Peyer's patch (tissue), 4 donors: ENCODE measurements at places on chromosomes 2 and 18.

DNA sequence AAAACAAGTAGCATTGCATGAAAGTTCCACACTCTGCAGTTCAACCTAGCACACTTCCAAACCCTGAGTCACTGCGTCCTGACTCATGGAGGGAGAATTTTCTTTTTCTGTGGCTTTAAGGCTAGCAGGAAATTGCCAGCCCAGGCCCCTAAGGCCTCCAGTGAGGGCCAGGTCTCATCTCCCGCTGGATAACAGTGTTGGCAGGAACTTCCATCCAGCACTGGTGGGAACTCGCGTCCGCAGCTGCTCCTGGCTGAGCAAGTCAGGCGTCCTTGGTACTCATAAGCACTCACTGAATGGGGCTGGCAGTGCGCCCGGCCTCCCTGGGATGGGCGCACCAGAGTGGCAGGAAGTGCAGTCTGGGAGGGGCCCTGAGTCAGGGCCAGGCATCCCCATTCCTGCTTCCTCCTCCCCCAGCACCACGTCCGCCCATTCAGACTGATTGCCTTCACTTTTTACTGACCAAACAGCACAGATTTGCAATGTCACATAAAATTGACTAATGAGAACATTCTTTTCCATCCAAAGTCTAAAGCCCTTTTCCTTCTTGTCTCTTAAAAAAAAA, 14.3 kb downstream of the MALL start:
- peak; percentile 95 for DNase-seq

- DNase-seq, result peak; percentile 14
Measured at GRCh38 chr2:241011751-241012510, 13.5 kb downstream of the SNED1 start.

GRCh38 chr18:58135701-58136331, 91.8 kb downstream of the NEDD4L start:
- peak; percentile 81 for DNase-seq

DNA sequence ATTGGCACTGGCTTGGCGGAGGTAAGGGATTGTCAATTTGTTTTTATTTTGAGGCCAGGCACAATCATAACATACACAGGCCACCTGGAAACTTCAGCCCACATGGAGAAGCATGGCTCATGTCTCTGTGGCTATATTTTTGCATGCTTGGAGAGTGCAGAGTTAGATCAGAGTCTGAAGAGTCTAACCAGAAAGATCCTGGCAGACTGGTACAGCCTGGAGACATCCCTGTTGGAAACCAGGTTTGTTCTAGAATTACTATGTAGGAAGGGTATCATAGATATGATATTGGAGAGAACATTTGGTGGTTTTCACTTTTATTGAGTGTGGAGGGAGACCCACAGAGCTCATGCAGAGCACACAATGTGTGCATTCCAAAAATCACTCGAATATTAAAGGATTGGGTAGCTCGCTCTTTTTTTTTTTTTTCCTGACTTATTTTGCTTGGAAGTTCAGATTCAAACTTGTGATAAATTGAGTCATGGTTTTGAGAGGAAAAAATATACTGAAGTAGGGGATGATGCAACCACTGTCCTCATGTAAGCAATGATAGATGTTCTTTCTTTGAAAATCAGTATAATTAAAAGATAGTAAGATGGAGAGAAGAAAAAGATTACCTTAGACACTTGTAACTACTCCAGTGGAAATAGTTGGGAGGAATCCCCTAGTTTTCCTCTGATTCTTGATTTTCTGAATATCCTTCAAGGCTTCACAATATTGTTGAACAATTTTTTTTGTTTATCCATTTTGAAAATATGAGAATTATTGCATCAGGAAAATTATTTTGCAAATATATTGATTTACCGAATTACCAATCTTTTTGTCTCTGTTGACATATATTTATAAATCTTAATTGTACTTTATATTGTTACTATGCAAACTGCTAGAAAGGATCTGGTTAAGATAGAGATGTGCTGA, 185.7 kb upstream of the ZEB2 start:
- DNase-seq, result no peak

- DNase-seq, result no peak
Measured at GRCh38 chr2:144082327-144082726, 437.6 kb downstream of the ZEB2 start.

- peak; percentile 81 for DNase-seq
Measured at GRCh38 chr2:38533180-38533579, 69.5 kb downstream of the HNRNPLL start.

DNA sequence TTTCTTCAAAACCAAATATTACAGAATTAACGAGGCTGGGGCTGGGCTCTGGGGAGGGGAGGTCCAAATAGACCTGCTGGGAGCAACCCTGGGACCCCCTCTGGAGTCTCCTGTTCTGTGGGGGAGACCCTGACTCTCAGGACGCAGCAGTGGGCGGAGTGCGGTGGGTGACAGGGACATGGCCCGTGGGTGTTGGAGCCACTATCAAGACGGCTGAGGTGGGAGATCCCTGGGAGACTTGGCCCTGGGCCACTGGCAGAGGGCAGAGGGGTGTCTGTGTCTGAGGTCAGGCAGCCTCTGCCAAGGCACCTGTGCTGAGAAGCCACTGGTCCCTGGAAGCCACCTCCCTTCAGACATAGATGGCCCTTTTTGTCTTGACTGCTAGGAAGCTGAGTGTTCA, 79.5 kb upstream of the CTDP1 start:
- DNase-seq, result peak; percentile 34

GRCh38 chr2:8584174-8585066, 97.4 kb upstream of the ID2 start:
- no peak for DNase-seq

DNA sequence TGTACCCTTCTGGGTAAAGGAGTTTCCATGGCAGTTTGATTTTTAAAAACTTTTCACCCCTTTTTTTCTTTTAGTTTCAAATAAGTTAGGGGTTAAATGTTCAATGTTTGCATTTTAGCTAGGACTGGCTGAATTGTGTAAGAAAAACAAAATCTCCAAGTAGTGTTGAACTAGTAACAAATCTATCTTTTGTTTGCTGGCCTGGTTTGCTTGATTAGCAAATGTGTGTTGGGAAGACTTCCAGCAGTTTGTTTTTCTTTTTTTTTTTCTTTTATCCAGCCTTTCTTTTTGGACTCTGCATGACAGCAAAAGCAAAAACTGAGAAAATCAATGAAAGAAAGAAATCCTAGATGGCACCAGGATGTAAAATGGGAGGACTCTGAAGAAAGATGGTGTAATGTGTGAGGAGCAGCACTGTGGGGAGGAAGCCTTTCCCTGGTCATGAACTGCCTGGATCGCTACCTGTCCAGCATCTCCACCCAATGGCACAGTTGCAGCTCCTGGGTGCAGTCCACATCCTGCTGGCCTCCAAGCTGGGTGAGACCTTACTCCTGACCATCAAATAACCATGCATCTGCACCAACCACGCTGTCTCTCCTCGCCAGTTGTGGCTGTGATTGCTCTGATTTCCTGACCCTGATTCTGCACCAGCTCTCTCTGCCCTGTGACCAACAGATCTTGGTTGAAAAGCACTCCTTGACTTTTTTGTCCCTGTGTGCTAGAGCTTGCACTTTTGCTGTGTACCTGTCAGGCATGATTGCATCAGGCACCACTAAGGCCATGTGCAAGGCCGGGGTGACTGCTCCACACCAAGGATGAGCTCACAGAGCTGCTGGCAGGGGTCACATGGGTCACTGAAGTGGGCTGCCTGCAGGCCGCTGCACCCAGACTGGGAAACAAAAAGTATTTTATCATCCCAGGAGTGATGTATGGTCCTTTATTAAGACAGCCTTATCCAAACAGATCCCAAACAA, 71.2 kb upstream of the ZNF236 start:
- no peak for DNase-seq

DNA sequence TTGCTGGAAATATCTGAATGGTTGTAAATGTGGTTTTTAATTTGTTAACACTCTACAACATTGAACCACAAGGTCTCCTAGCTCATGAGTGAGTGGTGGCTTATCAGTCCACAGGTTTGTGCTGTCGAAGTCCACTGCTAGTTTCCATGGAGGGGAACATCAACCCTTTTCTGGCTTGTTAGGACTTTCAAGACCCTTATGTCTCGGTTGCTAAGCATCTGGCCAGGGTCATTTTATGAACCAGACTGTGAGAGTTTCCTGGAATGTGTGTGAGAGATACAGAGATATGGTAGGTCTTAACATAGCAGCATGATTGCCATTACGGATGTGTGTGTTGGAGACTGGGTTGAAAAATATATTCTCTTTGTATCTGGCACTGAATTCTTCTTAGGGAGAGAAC, 36.9 kb downstream of the KCNE4 start:
- DNase-seq, result no peak

DNA sequence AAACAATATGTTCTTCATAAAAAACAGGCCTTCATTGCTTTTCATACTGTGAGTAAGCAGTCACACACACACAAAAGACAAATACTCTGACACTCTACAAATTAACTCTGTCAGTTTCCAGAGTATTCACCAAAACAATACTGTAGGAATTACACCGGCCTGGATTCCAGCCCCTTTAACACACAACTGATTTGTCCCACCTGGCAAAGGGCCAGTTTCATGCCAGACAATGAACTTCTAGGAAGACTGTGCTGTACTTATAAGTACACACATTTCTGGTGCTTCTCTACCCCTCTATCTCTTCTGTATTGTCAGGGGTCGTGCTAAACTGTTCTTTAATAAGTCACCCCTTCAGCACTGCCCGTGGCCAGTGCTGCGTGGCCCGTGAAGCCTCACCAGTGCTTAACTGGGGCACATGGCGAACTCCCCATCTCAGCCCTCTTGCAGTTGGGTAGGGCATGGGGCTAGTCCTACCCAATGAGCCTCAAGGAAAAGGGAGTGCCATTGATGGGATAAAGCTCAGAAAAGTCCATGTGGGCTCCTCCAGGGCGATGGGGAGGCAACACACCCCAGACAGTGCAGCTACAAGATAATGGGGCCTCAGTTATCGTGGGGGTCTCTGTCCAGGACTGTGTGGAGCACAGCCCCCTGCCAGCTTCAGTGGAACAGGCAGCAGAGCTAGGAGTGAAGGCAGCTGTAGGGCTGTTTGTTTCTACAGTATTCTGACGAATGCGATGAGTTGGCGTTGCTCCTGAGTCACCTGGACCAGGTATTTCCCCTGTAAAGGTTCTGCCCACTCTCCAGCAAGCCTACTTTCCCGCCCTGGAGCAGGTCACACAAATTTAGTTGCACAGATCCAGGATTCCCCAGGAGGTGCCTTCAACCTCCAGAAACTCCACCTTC, 99.0 kb downstream of the SP3 start:
- no peak for DNase-seq

- DNase-seq, result no peak
Measured at GRCh38 chr2:98810588-98810928, 79.6 kb upstream of the MGAT4A start.
